ENCODE measurements at places on chromosomes 2 and 18.
A peak's percentile ranks its signal among the peaks of the same experiment; 100 is the strongest.

DNA sequence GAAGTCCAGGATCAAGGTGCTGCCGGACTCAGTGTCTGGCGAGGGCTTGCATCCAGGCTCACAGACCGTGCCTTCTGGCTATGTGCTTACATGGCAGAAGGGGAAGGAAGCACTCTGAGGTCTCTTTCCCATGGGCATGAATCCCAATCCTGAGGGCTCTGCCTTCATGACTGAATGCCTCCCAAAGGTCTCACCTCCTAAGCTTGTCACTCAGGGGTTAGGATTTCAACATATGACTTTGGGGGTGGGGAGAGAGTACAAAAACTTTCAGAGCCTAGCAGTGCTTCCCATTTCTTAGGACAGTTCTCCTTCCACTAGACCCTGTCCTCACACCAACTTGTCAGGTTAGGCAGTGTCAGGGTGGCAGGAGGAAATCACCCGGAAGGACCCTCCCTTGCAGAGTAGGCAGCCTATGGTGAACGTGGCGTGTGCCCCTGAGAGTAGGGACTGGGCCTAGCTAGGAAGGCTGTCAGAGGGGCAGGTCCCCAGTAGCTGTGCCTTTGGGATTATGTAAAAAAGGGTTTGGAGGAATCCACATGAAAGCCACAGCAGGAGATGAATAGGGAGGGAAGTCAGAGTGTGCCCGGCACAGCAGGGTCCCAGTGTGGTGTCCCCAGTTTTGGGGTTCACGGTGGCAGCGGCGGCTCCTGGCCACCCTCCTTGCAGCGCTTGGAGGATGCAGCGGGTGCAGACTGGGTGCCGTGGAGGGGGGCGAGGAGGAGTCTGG, 233.3 kb downstream of the LDLRAD4 start:
- no peak for DNase-seq

DNA sequence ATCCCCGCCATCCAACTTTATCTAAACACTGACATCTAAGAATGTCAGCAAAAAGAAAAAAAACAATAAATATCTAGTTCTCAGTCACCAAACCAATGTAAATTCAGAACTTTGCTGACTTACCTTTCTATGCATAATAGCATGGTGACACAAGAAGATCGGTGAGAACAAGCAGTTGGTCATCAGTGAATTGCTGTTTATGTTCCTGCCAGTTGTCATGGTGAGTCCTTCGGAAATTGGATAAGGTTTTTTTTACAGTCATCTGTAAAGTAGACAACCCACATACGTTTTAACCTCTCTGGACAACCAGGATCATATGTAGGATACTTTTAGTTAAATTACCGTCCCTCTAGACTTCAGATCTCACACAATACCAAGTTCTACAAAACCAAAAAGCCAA, 6.2 kb upstream of the GPR75 start:
- no peak for DNase-seq

GRCh38 chr2:3104261-3104660, 273.4 kb downstream of the EIPR1 start:
- DNase-seq: no peak

DNA sequence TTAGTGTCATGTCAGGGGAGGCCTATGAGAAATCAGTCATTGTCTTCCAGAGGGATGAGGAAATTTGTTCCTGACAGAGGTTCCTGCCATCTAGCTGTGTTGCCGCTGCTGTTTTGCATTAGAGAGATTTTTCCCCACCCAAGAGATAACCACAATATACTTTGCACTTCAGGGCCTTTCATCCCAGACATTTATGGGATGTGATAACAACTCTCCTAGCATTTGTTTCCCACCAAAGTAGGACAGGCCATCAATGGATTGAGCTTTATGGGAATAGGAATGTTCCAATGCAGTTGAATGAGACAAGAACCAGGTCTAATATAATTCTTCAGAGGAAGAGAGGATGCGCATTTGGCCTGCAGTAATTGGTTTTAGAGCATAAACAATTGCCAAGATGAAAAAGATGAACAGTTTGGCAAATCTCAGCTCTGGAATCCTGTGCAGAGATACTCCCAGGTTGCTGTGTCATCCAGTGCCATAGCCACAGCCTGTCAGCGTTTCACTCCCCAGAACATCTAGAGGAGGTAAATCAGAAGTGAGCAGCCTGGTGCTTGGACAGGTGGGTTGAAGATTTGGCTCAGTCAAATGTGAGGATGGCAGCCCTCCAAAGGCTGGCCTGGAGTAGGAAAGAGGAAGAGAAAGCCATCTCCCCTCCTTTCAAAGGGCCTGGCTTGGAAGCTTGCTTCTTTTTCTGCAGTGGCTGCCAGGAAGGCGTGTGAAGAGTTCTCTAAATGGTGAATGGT, 93.7 kb upstream of the SETBP1 start:
- DNase-seq: no peak

DNA sequence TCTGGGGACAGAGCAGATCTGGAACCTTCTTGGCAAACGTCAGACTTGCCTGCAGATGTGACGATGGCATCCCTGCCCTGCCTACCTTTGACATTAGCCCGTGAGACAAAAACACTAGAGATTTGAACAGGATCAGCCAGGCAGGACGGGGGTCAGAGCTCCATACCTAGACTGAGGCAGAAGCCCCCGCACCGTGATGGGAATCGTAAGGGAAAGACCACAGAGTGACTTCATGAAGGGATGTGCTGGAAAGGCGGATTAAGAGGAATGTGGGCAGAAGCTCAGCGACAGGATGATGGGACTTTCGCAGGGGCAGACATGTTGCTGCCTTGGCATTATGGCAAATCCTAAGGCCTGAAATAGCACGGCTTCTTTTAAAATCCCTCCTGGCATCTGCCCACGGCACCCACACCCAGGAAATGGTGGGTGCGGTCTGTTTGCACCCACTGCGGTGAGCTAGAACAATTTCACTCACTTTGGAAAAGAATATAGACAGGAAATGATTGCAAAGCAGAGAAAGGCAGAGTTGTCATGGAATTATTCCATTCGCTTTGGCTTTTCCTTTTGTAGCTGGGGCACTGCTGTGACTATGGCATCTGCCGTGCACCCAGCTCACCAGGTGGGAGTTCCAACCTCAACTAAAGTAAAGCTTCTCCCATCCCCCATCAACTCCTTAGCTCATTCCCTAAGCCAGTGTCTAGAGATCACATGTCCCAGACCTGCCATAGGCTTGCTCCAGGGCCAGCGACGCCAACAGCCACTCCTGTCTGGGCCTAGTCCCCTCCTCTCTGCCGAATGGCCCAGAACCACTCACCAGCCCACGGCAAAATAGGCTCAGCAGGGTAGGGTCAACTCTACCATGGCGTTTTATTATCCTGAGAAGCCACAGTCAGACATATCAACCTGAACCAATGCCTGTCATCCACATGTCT, 112.7 kb upstream of the NPAS2 start:
- DNase-seq: no peak

DNA sequence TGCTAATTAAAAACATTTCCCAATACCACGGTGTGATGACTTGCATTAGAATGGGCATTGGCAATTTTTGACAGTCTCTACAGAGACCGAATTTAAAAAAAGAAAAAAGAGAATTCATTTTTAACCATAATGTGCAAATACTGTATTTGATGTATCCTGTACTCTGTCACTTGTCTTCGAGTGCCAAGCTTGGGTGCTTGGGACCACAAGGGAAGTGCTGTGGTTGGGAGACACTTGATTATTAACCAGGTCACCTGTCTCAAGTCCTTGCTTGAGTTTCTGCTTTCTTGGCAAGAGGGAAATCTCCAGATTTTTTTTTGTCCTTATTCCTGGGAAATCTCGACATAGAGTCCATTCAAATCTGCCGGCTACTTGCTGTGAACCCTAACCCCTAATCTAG, 209.0 kb downstream of the MC4R start:
- DNase-seq: no peak

DNA sequence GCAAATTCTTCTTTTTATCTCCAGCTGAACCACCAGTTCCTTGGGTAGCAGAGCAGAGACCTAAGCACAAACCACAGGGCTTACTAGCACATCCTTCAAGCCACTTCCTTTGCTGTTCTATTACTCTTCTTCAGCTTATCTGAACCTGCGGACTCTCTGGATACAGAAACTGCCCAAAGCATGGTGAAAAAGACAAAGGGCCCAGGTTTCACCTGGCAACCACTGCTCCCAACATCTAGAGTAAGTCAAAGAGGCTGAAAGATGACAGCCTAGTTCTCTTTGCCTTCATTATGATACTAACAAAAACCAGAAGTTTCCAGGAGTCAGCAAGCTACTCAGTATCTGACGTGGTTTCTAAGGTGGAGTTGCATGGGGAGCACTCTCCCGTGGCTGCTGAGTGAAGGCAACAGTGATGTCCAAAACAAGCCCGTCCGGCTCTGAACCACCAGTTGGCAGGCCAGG, 43.4 kb downstream of the KANSL3 start:
- DNase-seq: peak; percentile 43

GRCh38 chr2:176769499-176770370, 442.9 kb upstream of the HNRNPA3 start:
- no peak for DNase-seq
